ENCODE measurements at places on chromosomes 1 and 21. TPM values are rescaled to one million over a fixed set of nuclear protein-coding genes. Genes with fewer than 3 reads are reported as not detected.

GRCh38 chr1:78255383-78255782 lies 209.6 kb downstream of the GIPC2 start:
- DNase-seq: peak; percentile 77

ADAMTS4 gene
- 5.4 TPM for total RNA-seq

DNA sequence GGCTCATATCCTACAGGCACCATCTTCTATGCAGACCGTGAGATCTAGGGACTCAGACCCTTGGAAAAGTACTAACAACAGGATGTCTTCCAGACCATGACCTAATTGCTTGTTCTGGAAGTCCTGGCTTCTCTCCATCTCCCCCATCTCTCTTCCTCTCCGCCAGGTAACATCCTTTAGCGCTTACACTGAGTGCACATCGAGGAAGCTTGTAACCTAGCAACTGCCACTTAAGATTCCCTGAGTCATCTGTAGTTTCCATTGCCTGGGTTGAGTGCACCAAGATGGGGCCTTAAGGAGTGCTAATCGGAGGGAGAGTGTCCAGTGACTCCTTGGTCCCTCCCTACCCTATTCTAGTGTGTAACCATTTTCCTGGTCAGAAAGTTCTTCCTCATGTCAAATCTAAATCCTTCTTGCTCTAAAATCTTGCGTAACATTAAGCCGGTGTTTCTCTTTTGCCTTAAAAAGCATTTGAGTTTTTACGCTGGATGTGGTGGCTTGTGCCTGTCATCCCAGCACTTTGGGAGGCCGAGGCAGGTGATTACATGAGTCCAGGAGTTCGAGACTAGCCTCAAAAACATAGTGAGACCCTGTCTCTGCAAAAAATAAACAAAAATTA lies 9.7 kb downstream of the KLHDC8A start:
- DNase-seq: no peak

NBPF6 gene
- total RNA-seq: not detected

DNA sequence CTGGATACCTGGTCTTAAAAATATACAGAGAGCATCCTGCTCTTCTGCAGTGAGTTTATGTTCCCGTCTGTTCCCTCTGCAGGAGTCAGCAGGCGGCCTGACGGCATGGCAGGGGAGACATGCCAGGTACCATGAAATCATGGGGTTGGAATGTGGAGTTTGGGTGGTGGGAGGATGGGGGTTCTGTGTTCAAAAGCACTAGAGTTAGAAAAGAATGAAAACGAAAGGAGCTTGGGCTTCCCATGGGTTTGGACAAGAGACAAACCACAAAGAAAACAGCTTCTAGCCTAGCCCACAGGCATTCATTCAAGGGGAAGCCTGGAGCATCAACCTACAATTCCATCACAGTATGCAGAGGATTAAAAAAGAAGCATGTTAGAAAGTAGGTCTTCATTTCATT lies 59.9 kb downstream of the WARS2 start:
- DNase-seq: peak; percentile 89

DNA sequence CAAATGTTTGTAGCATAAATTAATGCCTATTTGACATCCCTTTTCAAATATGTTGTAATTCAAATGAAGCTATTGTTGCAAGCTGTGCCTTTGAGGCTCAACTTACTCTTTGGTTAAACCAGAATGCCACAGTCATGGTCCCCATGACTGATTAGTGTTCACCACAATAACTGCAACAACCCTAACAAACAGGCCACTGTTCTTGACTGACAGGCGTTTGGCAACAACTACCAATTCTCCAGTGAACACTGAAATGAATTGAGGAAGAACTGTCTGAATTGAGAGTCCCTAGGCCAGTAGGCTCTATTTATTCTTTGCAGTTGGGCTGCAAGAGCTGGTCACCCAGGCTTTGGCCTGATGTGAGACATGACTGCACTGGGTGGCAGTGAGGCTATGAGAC lies 6.6 kb upstream of the TMEM167B start:
- peak; percentile 32 for DNase-seq

TESK2 gene
- total RNA-seq: 0.77 TPM

GRCh38 chr1:29688471-29689365 lies 452.4 kb downstream of the PTPRU start:
- peak; percentile 82 for DNase-seq
